ENCODE measurements at places on chromosomes 2 and 18.
A peak's percentile ranks its signal among the peaks of the same experiment; 100 is the strongest.

GRCh38 chr2:20451000-20451290 is 4.1 kb downstream of the RHOB start:
- DNase-seq: no peak

DNA sequence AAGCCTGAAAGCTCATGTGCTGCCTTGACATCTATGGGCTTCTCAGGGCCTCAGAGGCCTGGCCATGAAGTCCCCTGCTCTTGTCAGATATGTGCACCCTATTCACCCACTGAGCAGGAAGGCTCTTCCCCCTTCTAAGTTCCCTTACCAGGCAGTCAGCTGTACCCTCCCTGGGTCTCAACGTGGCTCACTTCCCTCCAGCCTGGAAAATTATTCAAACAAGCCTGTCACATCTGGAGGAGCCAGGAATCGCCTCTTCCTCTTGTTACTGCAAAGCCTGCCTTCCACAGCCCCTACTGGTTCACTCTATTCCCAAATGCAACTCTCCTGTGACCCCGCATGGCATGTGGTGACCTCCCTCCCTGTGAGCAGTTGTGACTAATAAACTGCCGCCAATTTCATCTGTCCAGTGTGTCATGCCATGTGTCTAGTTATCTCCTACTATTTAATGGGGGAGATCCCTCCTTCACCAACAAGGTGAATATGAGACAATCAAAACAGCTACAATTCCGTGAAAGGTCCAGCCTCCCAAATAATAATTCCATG is 8.4 kb upstream of the SERPINB8 start:
- no peak for DNase-seq

DNA sequence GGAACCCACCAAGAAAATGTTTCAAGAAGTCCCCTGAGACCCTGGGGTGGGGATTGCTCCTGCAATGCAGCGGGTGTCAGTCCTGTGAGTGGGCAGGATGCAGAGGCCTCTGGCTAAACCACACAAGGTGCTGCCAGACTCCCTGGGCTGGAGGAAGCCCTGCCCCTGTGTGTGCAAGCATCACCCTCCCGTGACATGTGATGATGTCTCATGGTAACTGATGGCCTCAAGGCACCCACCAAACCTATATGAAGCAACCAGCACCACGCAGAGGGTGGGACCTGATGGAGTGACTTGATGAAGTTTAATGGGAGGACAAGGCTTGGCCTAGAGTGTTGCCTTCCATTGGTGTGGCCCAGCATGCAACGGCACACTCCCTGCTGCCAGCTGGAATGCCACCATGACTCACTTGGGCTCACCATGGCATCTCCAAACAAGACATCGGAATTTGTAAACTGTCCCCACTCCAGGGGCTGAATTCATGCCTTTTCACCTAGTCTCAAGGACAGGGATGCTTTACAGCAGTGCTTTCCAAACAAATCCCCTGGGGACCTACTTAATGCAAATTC is 8.7 kb upstream of the SLC14A1 start:
- DNase-seq: no peak

DNA sequence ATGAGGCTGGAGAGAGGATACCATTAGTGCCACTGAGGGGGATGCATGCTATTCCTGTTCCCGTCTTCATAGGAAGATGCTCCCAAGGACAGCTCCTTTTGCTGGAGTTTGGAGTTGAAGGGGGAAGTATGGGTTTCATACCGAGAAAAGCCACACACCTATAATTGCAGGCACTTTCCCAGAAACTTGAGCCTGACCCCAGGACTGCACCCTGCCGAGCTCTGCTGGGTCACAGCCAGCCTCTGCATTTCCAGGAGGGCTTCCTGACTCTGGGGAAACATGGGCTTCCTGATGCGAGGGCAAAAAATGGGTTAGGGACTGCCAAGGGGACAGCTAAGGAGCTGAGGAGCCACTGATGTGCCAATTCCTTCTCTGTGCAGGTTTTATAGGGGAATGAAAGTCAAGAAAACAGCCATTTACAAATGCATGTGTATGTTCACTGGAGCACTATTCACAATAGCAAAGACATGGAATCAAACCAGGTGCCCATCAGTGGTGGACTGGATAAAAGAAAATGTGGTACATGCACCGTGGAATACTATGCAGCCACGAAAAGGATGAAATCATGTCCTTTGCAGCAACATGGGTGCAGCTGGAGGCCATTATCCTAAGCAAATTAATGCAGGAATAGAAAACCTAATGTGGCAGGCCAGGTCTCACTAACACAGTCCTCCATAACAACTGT is 104.5 kb downstream of the ACAA2 start:
- DNase-seq: no peak

GRCh38 chr18:23356915-23357601 is 96.0 kb upstream of the RIOK3 start:
- no peak for DNase-seq

DNA sequence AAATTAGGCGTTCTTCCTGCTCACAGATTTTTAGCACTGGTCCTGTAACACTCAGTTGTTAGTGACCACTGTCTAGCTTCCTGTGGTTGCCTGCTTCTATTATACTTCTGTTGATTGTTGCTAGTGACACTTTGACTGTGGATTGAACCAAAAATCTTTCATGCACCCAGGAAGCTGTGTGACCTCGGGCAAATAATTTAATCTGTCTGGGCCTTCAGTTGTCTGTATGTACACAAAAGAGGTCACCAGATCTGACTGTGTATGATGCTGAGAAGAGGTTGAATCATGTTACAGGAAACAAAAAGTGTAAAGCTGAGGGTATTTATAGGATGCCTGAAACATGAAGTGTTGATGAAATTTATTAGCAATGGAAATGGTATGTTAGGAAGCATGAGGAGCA is 12.7 kb downstream of the ICOS start:
- DNase-seq: no peak

GRCh38 chr2:36450466-36451196 is 95.1 kb downstream of the CRIM1 start:
- DNase-seq: no peak

GRCh38 chr18:77071711-77072292 is 60.8 kb downstream of the MBP start:
- peak; percentile 78 for DNase-seq

GRCh38 chr2:1915196-1915595 is 170.9 kb upstream of the PXDN start:
- DNase-seq: no peak

DNA sequence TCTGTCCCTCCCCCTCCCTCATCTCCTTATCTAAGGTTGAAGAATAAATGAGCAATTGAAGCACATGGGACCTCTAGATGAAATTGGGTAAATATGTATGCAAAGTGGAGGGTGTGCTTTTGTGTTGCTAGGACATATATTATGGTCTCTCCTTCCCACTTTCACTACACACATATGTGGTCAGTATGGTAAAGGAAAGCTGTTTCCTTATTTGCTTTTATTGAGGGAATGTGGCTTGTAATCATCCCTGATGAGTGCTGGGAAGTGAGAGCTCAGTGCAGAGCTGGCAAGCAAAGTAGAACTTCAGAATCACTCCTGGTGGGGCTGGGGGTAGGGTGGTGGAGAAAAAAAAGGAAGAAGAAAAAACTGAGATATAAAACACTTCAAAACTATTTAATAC is 189.9 kb upstream of the ATP5MC3 start:
- DNase-seq: no peak

DNA sequence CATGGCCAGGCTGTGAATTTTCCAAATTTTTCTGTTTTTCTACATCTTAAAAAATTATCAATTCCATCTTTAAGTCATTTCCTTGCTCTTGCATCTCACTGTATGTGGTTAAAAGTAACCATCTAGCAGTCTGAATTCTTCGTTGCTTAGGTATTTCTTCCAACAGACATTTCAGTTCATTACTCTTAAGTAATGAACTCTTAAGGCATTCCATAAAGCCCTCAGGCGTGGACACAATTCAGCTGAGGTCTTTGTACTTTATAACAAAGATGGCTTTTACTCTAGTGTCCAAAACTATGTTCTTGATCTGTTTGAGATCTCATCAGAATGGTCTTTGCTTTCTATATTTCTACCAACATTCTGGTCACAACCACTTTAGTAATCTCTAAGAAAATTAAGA is 253.9 kb upstream of the GCFC2 start:
- DNase-seq: no peak

DNA sequence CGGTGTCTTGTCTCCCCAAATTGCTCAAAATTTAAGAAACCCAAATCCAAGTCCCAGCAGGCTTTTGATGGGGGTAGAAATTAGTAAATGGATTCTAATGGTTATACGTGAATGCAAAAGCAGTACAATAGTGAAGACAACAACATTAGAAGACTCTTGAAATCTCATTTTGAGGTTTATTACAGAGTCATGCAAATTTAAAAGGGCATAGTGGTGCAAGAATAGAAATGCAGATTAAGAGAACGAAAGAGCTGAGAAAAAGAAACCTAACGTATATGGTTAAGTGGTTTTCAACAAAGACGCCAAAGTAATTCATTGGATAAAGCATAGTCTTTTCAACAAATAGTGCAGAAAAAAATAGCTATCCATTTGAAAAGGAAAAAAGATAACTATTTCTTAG is 33.2 kb upstream of the CXXC1 start:
- no peak for DNase-seq

GRCh38 chr2:117613101-117613500 is 201.4 kb upstream of the DDX18 start:
- DNase-seq: no peak

GRCh38 chr2:141055531-141055930 is 1075.3 kb downstream of the LRP1B start:
- no peak for DNase-seq

GRCh38 chr18:3796434-3796833 is 346.5 kb downstream of the TGIF1 start:
- DNase-seq: no peak

GRCh38 chr2:119425620-119426395 is 5.8 kb upstream of the TMEM37 start:
- DNase-seq: no peak

DNA sequence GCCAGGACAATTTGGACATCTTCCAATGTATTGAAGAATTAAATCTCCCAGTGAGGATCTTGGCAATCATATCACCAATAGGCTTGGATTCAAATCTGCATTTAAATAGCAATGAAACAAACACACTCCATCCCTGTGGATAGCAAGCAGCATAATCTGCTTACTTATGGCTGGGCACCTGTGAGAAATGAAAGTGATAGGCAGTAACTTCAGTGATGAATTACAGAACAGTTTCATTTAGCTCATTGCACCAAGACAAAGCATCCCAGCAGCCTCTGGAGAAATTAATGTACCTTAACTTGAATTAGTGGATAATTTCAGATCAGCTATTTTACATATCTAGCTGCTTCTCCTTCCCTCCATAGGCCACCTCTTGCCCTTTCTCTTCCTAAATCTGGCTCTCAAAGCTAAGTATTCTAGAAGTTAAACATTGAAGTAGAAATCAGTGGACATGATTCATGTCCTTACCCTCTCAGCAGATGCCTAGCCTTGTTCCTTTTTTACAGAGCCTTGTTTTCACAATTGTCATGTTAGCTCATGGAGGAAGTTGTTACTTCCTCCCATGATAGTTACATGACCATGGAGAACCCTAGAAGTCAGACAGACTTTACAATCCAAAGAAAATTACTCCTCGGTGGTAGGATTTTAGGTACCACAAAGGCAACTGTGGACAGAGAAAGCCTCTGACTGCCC is 88.5 kb upstream of the TACR1 start:
- no peak for DNase-seq

GRCh38 chr2:130878316-130878715 is 41.6 kb downstream of the ARHGEF4 start:
- no peak for DNase-seq

DNA sequence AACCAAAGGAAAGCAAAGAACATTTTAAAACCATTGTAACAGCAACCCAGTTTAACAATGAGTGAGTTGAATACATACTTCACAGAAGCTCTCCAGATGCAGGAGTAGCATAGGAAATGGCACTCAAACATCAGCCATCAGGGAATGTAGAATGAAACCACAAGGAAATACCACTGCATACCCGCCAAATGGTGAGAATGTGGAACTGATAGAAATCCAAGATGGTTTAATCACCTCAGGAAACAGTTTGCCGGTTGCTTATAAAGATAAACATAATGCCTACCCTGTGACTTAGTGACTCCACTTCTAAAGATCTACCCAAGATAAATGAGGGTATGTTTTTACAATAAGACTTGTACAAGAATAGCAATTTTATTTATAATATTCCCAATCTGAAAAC is 132.0 kb downstream of the GALNT1 start:
- no peak for DNase-seq

Data from CD4-positive, alpha-beta T cell treated with Interferon gamma for 1 hour (primary cell).